Stimulated activated CD4-positive, alpha-beta T cell treated with anti-CD3 and anti-CD28 coated beads, TNF-alpha, amount 100 ng/mL, for 1 hour (primary cell): ENCODE measurements at places on chromosomes 13 and 19.
A peak's percentile ranks its signal among the peaks of the same experiment; 100 is the strongest.

DNA sequence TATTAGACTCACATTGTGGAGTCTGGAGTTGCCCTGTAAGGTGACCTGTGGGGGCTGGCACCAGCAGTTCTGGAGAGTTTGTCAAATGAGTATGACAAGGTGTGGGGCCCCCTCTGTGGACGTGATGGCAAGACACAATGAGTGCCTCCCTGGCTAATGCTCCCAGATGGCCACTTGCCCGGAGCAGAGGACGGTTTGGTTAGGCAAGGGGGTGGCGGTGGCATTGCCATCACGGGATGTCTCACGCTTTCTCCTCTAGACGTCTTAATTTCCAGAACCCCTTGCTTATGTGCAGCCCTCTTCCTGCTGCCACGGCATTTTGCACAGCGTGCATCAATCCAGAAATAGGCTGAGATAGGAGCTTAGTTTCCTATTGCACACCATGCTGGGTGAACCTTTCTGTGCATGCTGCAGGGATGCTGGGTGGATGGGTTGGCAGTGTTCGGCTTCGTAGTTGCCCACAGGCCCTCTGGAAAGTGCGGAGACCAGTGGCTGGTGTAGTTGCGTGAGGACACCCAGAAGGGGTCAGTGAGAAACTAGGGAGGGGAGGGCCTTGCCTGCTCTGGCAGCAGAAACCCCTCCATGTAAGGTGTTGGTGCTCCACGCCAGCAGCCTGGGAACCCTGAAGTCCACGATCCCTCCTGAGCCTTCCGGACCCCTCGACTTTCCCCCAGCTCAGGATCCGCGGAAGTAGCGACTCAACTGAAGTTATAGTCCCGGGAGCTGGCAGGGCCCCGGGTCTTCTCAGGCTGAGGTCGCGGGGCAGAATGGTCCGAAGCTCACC is 18.1 kb upstream of the LRP3 start:
- DNase-seq, result no peak

DNA sequence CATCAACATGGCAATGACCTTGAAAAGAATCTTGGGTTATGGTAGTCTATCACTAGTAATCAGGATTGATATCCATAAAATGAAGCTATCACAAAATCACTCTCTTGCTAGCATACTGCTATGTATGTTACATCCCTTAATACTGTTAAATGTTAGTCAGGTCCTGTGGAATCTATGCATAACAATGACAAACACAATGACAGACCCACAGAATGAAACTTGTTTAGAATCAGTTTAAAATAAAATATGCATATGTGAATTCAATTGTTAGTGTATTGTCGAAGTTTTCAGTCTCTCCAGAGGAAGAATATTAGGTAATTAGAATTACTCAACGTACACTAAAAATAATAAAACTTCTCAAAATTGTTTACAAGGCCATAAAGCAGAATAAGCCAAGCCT is 137.6 kb downstream of the DACH1 start:
- DNase-seq, result no peak

DNA sequence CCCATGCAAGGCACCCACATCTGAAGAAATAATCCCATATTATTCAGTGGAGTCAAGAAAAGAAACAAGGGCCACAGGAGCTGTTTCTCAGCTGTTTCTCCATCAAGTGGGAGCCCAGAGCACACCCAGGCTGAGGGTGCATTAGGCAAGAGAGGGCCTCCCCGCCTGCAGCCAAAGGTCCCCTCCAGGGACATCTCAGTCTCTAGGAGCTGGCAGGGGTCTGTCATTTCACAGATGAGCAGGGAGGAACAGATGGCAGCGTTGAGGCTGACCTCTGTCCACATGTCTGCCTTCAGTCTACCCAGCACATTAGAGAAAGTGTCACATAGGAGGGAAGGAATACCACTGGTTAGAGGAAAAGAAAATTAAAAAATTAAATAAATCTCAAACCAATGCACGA is 157.7 kb downstream of the ZNF536 start:
- DNase-seq, result no peak

GRCh38 chr13:23980160-23980551 is 82.9 kb upstream of the C1QTNF9B start:
- peak; percentile 58 for DNase-seq

DNA sequence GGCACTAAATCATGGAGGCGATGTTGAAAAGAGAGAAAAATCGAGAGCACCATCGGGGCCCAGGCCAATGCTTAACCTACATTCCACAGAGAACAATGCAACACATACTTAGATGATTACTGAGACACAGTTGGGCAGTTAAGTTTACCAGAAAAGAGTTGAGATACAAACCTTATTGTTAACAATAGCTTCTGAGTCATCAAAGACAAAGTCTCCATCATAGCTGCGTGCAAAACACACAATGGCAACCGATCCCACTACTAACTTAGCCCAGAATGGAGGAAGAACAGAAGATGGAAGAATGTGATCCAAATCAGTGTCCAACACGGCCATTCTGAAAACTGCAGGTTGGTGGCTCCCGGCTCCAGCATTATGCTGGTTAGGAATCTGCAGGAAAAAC is 6.2 kb downstream of the TMTC4 start:
- DNase-seq, result no peak

GRCh38 chr13:68174893-68175292 is 944.8 kb upstream of the PCDH9 start:
- DNase-seq, result no peak

- no peak for DNase-seq
These were observed 18.5 kb downstream of the AP3D1 start for GRCh38 chr19:2132731-2133490.

DNA sequence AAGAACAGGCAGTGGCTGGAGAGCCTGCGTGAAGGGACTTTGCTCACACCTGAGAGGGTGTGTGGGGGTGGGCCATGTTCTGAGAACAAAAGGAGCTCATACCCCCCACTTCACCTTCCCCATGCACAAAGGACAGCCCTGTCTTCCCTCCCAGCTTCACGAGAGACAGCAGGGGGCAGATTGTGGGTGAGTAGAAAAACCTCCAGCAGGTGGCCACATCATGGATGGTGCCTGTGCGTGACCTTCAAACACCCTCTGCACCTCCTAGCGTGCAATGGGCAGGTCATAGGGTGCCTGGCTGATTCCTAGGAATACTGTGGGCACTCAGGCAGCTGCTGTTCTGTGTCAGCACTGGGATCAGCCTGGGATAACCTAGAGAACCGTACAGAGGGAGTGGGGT is 36.3 kb upstream of the PSG9 start:
- DNase-seq, result no peak

DNA sequence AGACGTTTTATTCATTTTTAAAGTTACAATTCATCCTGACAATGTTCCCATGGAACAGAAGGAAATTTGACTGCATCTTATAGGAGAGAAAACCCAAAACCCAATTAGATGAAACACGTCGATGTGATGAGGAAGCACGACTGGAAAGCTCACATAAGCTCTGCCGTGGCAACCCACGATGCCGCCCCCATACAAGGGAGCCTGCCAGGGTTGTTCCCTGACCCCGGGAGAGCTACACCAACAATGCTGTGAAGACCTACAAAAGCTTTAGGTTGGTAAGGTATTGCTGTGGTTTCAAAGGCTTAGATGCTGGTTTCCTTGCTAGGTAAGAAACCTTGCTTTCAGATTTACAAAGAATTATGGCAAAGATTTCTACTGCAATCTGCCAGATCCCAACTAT is 393.1 kb downstream of the KLF12 start:
- DNase-seq, result no peak

DNA sequence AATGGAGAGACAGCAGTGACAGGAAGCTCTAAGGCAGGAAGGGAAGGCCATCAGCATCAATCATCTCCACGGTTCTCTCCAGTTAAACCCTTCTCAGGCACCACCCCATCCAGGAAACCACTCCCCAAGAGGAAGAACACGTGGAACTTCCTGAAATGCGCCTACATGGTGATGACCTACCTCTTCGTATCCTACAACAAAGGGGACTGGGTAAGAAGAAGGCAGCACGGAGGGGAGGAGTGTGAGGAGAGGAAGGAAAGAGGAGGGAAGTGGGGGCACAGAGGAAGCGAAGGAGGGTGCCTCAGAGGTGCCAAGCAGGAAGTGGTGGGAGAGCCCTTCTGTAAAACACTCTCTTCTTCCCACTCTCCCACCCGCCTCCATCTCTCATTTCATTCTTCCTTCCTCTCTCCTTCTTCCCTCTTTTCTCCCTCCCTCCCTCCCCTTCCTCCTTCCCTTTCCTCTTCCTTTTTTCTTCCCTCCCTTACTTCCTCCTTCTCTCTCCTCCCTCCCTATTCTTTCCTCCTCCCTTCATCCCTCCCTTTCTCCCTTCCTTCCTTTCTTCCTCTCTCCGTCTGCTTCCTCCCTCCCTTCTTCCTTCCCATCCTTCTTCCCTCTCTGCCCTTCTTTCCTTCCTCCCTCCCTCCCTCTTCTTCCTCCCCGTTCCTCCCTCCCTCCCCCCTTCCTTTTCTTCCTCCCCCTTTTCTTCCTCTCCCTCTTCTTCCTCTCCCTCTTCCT is 12.6 kb downstream of the ZSCAN5A start:
- no peak for DNase-seq

DNA sequence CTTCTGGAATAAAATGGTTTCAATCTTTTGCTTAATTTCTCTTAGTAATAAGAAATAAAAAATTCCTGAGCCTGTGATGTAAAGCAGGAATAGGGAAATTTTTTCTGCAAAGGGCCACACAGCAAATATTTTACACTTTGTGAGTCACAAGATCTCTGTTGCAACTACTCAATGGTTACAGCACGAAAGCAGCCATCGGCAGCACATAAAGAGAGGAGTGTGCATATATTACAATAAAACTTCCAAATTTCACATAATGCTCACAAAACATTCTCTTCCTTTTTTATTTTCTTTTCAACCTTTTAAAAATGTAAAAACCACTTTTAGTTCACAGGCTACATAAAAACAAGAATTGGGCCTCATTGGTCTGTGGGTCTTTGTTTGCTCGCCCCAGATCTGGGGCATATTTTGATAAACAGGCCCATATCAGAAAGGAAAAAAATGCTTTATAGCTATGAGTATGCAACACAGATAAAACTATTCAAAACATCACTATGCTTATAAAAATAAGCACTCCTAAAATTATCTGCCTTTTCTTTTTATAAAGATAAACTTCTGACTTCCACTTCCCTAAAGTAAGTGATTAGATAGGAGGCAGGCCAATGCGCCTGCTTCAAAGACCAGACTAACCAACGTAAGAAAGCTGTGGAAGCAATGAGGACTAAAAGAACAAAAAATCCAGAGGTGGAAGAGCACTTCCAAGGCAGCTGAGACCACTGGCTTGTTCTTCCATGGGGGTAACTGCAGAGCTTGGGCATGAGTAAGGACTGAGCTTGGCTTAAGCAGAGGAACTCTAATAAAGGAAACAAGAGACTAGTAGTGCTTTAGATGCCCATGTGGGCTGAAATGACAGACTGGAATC is 26.5 kb downstream of the MYCBP2 start:
- no peak for DNase-seq

DNA sequence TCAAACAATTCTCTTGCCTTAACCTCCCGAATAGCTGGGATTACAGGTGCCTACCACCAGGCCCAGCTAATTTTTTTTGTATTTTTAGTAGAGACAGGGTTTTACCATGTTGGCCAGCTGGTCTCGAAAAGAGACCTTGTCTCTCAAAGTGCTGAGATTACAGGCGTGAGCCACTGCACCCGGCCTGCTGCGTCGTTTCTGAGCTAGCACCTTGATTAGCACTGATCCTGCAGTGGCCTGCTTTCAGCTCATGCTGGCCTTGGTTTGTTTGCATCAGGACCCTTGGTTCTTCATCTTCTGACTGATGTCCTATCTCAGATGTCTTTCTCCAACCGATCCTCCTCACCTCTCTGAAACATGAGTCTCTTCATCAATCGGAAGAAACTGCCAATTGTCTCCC is 4.9 kb upstream of the TFDP1 start:
- no peak for DNase-seq

GRCh38 chr19:51690454-51691073 is 2.6 kb upstream of the SPACA6 start:
- peak; percentile 50 for DNase-seq
